ENCODE measurements at places on chromosomes 6 and 20. TPM values are rescaled to one million over a fixed set of nuclear protein-coding genes. Genes with fewer than 3 reads are reported as not detected.

DNA sequence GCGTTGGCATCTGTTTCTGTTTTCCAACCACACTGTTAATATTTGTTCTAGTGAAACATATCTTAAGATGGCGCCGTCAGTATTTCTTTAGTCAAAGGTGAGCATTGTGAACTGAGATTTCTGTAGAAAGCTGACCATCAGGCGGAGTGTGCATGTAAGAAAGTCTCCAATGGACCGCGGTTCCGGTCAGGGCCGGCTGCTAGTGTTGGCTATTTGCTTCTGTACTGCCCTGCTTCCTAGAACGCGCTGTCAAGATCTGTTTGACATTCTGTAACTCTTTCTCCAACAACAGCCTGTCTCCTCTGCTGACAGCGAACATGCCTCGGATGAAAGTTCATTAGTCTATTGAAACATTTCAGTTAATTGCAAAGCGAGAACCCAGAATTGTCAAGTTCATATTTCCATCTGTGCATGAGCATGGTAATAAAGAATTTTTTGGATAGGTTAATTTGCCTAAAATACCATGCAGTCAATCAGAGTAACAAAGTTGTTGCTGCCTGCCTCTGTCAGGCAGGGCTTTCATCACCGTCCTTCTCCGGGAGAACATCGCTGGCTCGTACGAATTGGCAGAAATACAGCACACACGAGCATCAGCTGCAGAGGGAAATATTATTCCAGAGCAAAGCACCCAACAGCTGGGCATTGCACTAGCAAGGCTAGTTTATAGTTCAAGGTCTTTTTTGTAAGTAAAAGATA is 369.1 kb downstream of the CDH4 start:
- H3K27ac ChIP-seq: no peak overlapping the region
- no peak for DNase-seq
- H3K36me3 ChIP-seq: no peaks in the 10 kb centered on the region
- H3K27me3 ChIP-seq: no peaks in the 10 kb centered on the region

DNA sequence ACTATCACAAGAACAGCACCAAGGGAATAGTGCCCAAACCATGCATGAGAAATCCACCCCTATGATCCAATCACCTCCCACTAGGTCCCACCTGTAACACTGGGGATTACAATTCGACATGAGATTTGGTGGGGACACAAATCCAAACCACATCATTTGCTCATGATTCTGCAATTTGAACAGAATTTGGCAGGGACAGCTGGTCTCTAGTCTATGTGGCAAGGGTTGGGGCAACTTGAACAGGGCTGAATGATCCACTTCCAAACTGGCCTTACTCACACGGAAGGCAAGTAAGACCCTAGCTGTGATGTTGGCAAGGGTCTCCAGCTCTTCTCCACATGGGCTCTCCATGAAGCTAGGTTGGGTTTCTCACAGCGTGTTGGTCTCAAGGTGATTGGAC is 10.1 kb upstream of the FKBP5 start:
- no peak overlapping the region for H3K27ac ChIP-seq
- no peaks in the 10 kb centered on the region for H3K4me1 ChIP-seq
- no peaks in the 10 kb centered on the region for H3K36me3 ChIP-seq
- no peak overlapping the region for H3K4me3 ChIP-seq

- H3K36me3 ChIP-seq: no peaks in the 10 kb centered on the region
- H3K4me1 ChIP-seq: no peaks in the 10 kb centered on the region
- no peak for DNase-seq
- H3K4me3 ChIP-seq: no peak overlapping the region
- no peaks in the 10 kb centered on the region for H3K27me3 ChIP-seq
Measured at GRCh38 chr6:118548613-118549012, 517 bp downstream of the PLN start.

GRCh38 chr20:35561268-35561667 is 19.4 kb downstream of the ERGIC3 start:
- H3K36me3 ChIP-seq: peaks cover 12% of the 10 kb centered on the region
- DNase-seq: no peak
- no peak overlapping the region for H3K27ac ChIP-seq
- H3K27me3 ChIP-seq: no peaks in the 10 kb centered on the region
- no peak overlapping the region for H3K4me3 ChIP-seq

DNA sequence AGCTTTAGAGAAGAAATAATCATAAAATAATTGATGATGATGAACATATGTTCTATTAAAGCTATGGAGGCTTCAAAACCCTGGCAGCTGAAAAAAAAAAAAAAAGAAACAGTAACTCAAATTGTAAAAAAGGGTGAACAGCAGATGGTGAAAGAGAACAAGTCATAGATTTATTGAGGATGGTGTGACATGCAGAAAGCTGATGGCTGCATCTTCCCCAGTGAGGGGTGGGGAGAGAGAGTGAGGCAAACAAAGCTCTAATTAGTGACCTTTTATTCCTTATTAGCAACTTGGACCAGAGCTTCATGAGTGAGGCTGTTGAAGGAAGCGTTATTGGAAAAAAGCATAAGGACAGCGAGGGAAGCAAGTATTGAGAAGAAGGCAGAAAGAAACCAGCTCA is 191.7 kb downstream of the EDN1 start:
- H3K4me1 ChIP-seq: no peaks in the 10 kb centered on the region
- no peaks in the 10 kb centered on the region for H3K27me3 ChIP-seq
- DNase-seq: no peak
- no peak overlapping the region for H3K27ac ChIP-seq

GRCh38 chr20:52801628-52802006 is 170.5 kb upstream of the TSHZ2 start:
- no peaks in the 10 kb centered on the region for H3K27me3 ChIP-seq
- no peak overlapping the region for H3K4me3 ChIP-seq
- H3K36me3 ChIP-seq: no peaks in the 10 kb centered on the region

DNA sequence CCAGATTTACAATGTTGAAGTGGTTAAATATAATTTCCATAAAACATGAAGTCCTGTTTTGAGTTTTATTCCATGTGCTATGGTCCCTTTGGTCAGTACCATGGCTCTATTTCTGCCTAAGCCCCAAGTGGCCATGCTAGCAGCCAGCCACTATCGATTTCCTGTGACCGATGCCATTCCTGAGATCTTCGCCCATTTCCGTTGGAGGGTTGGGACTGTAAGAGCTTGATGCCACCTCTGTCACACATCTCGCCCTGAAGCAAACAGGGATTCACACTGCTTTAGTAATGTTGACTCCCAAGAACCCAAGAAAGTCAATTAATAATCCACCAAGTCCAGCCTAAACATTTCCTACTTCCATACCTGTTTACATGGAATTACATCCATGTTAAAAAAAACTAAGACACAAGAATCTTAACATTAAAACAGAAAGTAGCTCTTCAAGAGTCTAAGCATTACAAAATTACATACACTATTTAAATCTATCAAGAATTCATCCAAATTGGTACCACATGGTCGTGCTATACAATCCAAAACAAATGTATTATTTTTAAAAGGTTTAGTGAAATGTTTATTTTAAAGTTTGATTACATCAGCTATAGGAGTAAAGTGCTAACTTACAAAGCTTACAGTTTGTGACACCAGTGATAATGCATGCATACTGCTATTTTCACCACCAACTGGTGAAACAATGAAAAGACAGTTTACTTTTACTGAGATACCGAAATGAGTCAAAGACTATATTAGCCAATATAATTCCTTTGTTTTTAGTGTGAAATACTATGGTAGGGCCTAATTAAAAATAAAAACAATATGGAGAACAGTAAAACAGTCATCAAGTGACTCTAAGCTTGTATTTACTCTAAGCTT is 2.5 kb downstream of the RBM39 start:
- peak overlapping the region; percentile 66 for H3K4me3 ChIP-seq
- H3K27ac ChIP-seq: peak overlapping the region; percentile 100
- peaks cover 61% of the 10 kb centered on the region for H3K36me3 ChIP-seq
- H3K4me1 ChIP-seq: peaks cover 55% of the 10 kb centered on the region

DNA sequence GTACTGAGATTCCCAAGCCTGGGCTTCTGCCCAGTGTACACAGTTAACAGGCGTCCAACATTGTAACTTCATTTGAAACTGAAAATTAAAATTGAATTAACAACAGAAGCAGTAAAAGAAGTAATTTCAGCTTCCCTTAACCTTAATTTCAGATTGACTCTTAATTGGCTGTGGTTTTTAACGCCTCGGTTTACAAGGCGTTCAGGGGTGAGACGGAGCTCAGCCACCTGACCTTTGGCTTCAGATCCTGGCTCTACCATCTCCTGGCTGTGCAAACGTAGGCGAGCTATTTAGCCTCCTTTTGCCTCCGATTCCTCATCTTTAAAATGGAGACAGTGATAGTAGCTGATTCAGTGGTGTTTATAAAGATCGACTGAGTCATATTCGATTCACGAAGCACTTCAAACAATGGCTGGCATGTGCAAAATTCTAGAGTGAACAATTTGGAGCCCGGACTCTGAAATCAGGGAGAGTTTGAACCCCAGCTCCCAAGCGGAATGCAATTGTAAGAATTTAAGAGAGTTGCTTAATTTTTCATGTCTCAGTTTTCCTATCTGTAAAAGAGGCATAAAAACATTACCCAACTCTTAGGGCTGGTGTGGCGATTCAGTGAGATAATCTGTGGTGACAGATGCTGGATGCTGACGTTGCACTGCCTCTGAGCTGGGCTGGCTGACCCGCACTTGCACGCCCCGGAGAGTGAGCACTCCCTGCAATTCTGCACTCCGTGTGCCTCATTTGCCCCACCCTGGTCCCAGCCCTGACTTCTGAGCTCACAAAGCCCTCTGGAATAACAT is 23.5 kb upstream of the OCSTAMP start:
- no peaks in the 10 kb centered on the region for H3K4me1 ChIP-seq
- H3K27ac ChIP-seq: no peak overlapping the region
- H3K27me3 ChIP-seq: no peaks in the 10 kb centered on the region
- no peaks in the 10 kb centered on the region for H3K36me3 ChIP-seq
- no peak for DNase-seq

DNA sequence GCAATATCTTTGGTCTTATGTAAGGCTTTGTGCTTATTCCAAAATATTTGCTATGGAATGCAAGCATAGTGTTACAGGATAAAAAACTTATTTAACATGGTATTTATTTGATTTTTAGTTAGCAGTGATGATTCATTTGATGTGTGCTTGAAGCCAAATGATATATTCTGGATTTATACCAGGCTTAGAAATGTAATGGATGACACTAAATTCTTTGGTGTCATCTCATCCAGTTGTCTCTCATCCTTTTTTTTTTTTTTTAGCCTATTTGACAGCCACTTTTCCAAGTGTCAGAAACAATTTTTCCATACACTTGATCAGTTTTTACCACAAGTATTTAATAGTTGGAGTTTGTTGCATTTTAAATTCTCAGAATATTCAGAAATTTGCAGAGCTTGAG is 515.3 kb downstream of the CDKAL1 start:
- DNase-seq: no peak
- H3K4me1 ChIP-seq: no peaks in the 10 kb centered on the region
- H3K4me3 ChIP-seq: no peak overlapping the region
- no peak overlapping the region for H3K27ac ChIP-seq
- no peaks in the 10 kb centered on the region for H3K27me3 ChIP-seq

DNA sequence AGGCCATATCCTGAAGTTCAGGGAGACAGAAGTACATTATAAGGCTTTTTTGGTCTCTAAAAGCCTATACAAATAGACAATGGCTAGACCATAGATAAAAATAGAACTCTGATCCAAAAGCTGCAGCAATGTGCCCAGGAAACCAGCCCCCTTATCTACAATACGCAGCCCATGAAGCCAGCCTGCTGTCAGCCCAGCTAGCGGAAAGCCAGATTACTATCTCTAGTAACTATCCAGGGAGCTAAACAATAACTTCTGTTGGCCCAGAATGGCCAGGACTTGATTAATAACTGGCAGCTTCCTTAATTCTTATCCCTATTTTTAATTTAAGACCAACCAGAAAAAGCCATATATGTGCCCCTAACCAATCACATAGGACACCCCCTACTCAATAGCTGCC is 160.4 kb upstream of the SMLR1 start:
- no peaks in the 10 kb centered on the region for H3K27me3 ChIP-seq
- no peak for DNase-seq
- H3K4me1 ChIP-seq: no peaks in the 10 kb centered on the region
- no peaks in the 10 kb centered on the region for H3K36me3 ChIP-seq
- H3K4me3 ChIP-seq: no peak overlapping the region
- H3K27ac ChIP-seq: no peak overlapping the region

DNA sequence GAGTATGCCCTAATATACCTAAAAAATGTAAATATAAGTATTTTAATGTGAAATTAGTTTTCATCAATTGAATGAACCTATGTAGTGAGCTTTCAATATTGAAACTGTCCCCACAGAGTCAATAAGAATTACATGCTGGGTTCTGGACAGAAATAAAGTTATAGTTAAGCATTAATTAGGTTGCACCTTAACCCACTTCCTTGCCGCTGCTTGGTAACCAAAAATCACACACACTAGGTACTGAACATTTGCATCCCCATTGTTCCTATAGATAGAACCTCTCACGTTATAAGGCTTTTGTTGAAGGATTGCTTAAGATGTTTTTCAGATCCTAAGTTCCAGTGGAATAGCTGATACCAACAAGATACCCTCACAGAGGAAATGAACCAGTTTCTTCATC is 237.1 kb upstream of the OPRM1 start:
- H3K4me1 ChIP-seq: no peaks in the 10 kb centered on the region
- H3K36me3 ChIP-seq: no peaks in the 10 kb centered on the region
- no peaks in the 10 kb centered on the region for H3K27me3 ChIP-seq

GRCh38 chr6:15907914-15908518 is 220.9 kb upstream of the MYLIP start:
- H3K27ac ChIP-seq: no peak overlapping the region
- no peaks in the 10 kb centered on the region for H3K36me3 ChIP-seq
- H3K27me3 ChIP-seq: peaks cover 2% of the 10 kb centered on the region
- H3K4me1 ChIP-seq: no peaks in the 10 kb centered on the region

DNA sequence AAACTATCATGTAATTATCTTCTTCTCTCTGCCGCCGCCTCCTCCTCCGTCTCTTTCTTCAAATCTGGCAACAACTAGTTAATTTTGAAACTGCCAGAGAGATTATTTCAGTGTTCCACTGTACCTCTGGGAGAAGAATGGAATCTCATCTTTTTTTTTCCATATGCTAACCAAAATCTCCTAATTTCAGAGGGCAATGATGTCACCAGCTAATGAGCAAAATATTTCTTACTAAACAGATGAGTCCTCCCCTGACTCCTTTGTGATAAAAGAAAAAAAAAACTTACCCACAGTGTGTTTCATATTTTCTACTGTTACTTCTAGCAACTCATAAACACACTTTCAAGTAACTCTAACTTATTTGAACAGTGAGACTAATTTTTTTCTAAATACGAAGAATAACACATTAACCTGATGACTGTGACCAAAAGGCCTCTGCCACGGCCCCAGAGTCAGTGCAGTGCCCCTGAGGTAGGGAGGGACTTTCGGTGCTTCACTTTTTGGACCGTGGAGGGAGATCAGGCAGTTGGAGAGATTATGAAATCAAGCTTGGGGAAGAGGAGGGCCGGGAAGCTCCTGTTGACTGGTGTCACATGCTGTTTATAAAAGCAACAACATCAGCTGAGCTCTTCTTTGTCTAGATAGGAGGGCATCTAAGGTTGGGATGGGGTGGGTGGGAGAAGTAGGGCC is 159.6 kb downstream of the SASH1 start:
- no peak overlapping the region for H3K27ac ChIP-seq
- H3K4me1 ChIP-seq: no peaks in the 10 kb centered on the region
- H3K36me3 ChIP-seq: no peaks in the 10 kb centered on the region
- no peak for DNase-seq

GRCh38 chr6:136111831-136112230 is 138.3 kb downstream of the MTFR2 start:
- no peaks in the 10 kb centered on the region for H3K4me1 ChIP-seq
- H3K27me3 ChIP-seq: no peaks in the 10 kb centered on the region
- H3K27ac ChIP-seq: no peak overlapping the region
- H3K4me3 ChIP-seq: no peak overlapping the region

The HNF4A gene
- not detected for total RNA-seq

The ACOT13 gene
- 1.5 TPM for total RNA-seq

The MYBL2 gene
- total RNA-seq: 0.56 TPM

The GJA1 gene
- not detected for total RNA-seq

The BANF2 gene
- total RNA-seq: not detected

The SLC26A8 gene
- not detected for total RNA-seq

The PREP gene
- 15.6 TPM for total RNA-seq

The JPH2 gene
- total RNA-seq: not detected

Measured in CD4-positive, alpha-beta T cell (primary cell).